ENCODE measurements at places on chromosomes 4 and X. TPM values are rescaled to one million over a fixed set of nuclear protein-coding genes. Genes with fewer than 3 reads are reported as not detected.

The NPY2R gene
- total RNA-seq, result not detected

The NCAPG gene
- total RNA-seq, result 102 TPM

The TMEM255A gene
- total RNA-seq, result not detected

The PCSK1N gene
- 0.33 TPM for total RNA-seq

DNA sequence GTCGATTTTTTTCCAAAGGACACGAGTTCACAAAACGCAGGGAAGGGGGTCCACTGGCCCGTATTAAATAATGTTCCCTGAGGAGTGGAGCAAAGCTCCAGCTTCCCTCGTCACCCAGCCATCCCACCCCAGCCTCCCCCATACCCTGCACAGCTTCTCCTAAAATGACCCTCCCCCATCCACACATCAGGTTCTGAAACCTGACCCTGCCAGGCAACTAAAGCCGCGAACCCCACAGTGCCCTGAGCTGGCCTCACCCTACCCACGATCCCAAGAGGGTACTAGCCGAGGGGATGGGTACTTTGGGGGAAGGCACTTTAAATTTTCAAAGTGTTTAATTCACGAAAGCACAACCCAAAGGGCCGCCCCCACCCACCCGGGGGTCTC, 634 bp downstream of the APOO start:
- peaks cover 23% of the 10 kb centered on the region for H3K4me1 ChIP-seq
- no peaks in the 10 kb centered on the region for H3K36me3 ChIP-seq
- DNase-seq, result no peak
- H3K27ac ChIP-seq, result peak overlapping the region; percentile 91
- no peaks in the 10 kb centered on the region for H3K27me3 ChIP-seq

DNA sequence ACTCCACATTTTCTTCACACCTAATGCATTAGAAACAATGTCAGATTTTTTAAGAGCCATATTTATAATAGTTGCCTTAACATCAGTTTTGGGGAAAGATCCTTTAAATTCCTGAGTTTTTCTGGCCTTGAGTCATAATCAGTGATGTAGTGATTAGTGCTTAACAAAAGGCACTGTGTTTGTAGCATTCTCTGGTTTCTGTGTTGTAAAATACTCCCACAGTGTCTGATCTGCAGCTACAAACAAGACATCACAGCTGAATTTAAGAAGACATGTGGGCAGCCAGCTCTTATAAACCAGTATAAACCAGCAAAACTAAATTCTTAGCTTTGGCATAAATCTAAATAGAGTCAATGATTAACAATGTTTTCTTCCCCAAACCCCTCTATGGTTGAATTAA, 233.8 kb downstream of the FSTL5 start:
- DNase-seq, result no peak
- H3K36me3 ChIP-seq, result no peaks in the 10 kb centered on the region
- no peak overlapping the region for H3K27ac ChIP-seq
- no peaks in the 10 kb centered on the region for H3K27me3 ChIP-seq
- no peaks in the 10 kb centered on the region for H3K4me1 ChIP-seq
- H3K4me3 ChIP-seq, result no peak overlapping the region

The EMCN gene
- not detected for total RNA-seq

DNA sequence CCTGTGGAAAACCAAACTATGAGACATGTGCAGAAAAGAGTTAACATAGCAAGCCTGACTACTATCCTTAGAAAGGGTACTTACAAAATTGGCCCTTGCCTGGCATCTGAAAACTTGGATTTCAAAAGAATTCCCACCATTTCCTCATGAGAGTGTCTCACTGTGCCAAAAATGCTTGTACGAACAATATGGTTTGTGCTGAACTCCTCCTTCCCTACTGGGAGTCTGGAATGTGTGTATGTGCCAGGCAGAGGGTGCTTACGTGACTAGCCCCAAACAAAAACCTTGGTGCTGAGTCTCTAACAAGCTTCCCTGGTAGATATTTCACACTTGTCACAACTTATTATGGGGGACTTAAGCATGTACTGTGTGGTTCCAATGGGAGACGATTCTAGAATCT, 81.7 kb upstream of the GIMD1 start:
- no peaks in the 10 kb centered on the region for H3K4me1 ChIP-seq
- no peaks in the 10 kb centered on the region for H3K36me3 ChIP-seq
- H3K27ac ChIP-seq, result no peak overlapping the region
- H3K4me3 ChIP-seq, result no peak overlapping the region
- no peak for DNase-seq

The AMTN gene
- total RNA-seq, result not detected

The SYN1 gene
- total RNA-seq, result 0.35 TPM

DNA sequence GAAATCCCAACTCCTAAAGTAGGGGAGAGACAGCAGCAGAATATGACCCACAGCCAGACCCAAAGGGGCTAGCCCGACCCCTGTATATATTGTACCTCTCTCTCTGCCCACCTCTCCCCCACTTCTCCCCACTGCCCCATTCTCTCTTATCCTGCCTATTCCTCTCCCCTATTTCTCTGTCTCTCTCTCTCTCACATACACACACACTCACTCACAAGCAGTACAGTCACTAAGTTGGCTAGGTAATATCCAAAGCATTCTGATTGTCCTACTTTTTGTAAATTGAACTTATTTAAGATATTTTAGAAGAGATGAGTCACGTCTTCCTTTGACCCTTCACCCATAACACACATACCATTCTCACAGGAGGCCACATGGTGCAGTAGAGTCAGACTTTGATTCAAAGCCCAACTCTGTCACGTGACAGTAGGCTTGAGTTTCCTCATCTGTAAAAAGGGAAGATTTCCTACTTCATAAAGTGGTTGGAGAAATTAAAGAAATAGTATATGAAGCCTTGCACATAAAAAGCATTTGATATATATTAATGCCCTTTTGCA, 29.5 kb downstream of the SRPX2 start:
- H3K4me3 ChIP-seq, result no peak overlapping the region
- H3K4me1 ChIP-seq, result no peaks in the 10 kb centered on the region
- H3K36me3 ChIP-seq, result no peaks in the 10 kb centered on the region
- no peak overlapping the region for H3K27ac ChIP-seq
- no peak for DNase-seq

DNA sequence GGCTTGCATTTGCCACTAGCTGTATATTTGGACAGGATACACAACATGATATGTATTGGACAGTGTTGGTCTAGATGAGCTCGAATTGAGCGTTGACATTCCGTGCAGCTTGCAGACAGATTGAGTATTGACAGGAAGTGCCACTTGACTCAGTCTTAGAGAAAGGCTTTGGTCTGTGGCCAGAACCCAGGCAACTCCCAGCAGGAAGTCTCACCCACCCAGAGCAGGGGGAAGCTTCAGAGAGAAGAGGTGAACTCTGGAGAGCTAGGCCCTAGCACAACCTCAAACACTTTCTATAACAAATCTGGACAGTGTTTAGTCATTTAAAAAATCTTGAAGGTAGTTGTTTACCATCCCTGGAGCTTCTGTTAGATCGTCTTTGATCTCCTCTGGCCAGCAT, 280.5 kb downstream of the FBXW7 start:
- no peak overlapping the region for H3K27ac ChIP-seq
- DNase-seq, result peak; percentile 77
- peaks cover 36% of the 10 kb centered on the region for H3K36me3 ChIP-seq
- H3K27me3 ChIP-seq, result no peaks in the 10 kb centered on the region
- H3K4me3 ChIP-seq, result no peak overlapping the region
- peaks cover 16% of the 10 kb centered on the region for H3K4me1 ChIP-seq

- H3K27me3 ChIP-seq, result peaks cover 55% of the 10 kb centered on the region
- H3K36me3 ChIP-seq, result peaks cover 2% of the 10 kb centered on the region
- DNase-seq, result no peak
- peaks cover 9% of the 10 kb centered on the region for H3K4me1 ChIP-seq
- H3K27ac ChIP-seq, result no peak within 1 kb of the TSS
These were observed at the start of gene UCP1 for GRCh38 chr4:140568507-140569306. UCP1 (minus strand) TSS chr4:140568961; CDS start chr4:140568729, 232 bp downstream.

The IL2 gene
- 1.6 TPM for total RNA-seq

The RHOXF2 gene
- total RNA-seq, result not detected

The KLF8 gene
- 15.2 TPM for total RNA-seq

The PCDH18 gene
- total RNA-seq, result 0.06 TPM

Data from activated CD4-positive, alpha-beta T cell treated with anti-CD3 and anti-CD28 coated beads, Interleukin-2, amount 10 ng/mL, durations not matched to agents 7 days and 5 days (primary cell).